ENCODE measurements at places on chromosomes 6 and 20. TPM values are rescaled to one million over a fixed set of nuclear protein-coding genes. Genes with fewer than 3 reads are reported as not detected.
A peak's percentile ranks its signal among the peaks of the same experiment; 100 is the strongest.

SIRPB2 gene
- not detected for total RNA-seq

DNA sequence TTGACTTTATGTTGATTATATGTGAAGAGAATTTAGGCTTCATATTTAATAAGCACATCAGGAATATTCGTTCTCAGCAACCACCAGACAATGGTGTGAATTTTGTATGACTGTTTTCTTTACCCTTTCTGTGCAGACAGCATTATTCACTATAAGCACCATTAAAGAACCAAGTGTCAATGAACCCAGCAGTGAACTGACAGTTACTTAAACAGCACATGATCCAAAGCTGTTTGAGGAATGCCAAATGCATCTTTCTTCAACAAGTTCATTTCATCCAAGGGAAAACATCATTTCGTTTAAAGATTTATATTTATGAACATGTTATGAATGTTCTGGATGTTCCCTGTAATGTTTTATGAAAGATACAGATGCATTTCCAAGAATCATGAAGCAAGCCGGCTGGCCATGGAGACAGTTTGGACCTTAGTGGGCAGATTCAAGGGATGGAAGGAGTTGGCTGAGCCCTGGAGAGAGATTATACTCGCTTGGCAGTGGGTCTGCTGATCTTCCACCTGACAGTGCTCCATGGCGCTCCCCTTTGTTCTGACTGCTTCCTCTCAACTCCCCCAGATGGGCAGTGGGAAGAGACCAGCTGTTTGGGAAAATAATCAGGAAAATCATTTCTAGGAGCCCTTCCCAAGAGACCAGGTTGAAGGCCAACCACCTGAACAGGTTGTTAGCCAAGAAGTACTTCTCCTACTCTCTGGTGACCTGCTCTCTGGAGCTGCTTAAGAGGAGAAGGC, 326.0 kb upstream of the RSPO3 start:
- no peak for DNase-seq

- no peak for DNase-seq
Observed at GRCh38 chr6:143097224-143097795, 36.6 kb downstream of the AIG1 start.

DNA sequence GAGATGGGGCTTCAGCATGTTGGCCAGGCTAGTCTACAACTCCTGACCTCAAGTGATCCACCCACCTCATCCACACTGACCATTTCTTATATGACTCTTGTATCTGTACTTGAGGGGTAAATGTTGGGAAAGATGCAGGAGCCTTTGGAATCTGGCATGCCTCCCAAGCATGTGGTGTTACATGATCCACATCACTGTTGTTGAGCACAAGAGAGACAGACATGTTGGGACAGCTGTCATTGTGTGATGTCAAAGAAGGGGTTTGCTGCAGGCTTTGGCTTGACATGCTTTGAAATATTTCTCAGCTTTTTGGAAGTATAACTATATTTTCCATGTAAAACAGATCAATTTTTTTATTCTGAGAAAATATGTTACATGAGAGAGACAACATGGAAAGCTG, 139.9 kb downstream of the MOXD1 start:
- DNase-seq: no peak

DNA sequence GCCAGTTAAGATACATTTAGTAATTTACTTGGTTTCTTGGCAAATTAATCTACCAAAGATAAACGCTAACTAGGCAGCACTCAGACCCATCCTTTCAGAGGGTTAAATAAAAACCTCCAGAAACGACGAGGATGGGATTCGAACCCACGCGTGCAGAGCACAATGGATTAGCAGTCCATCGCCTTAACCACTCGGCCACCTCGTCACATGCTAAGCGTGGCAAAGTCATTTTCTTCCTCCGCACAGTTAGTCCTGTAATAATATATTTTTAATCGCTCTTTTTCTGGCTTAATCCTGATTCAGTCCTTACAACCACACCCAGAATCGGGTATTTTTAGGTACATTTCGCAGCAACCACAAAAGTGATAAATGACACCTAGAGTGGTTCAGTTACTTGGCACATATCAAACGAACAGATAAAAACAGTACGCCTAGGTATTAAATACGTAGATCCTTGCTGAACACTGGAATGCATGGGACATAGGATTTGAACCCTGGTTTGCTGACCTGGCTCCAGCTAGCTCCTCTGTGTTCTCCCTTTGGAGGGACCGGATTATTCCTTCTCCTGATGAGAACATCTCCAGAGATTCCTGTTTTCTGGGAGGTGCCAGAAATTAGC, 71.6 kb downstream of the GPX5 start:
- peak; percentile 49 for DNase-seq

DNA sequence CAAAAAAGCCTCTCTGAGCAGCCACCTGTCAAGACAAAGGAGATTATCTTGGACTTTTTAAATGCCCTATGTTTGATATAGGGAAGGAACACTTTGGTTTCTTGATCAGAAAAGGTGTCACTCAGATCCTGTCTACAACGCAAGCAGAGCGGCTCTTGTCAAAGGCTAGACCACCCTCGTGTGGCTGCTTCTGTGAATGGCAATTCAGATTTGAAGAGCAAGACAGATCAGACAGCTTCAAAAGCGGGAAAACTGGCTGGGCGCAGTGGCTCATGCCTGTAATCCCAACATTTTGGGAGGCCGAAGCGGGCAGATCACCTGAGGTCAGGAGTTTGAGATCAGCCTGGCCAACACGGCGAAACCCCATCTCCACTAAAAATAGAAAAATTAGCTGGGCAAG, 10.1 kb upstream of the NXT1 start:
- DNase-seq: peak; percentile 85

MAFB gene
- total RNA-seq: 2.4 TPM

DNA sequence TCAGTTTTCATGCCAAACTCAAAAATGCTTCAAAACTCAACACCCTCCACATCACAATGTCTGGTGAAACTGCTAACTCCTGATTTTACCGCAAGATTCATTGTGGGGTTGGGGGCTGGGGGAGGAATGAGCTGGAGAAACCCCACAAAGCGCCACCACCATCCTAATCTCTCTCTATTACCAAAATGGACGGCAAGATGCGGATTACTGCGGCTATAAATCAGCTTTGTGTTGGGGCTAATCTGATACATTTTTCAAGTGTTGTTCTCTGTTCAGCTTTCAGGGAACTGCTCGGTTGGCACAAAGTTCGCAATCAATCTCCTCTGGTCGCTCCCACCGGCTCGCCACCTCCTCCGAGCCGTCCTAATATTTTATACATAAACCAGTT, 83.7 kb downstream of the TMEM242 start:
- no peak for DNase-seq

KIF6 gene
- total RNA-seq: 1.1 TPM

GRCh38 chr6:24313251-24314141, 44.4 kb downstream of the DCDC2 start:
- no peak for DNase-seq

- peak; percentile 94 for DNase-seq
Observed at GRCh38 chr6:106974336-106974998, at the start of gene CD24. CD24 (minus strand) TSS chr6:106974729; CDS start chr6:106974646, 83 bp downstream.

LY6G6D gene
- total RNA-seq: 2.8 TPM

DNA sequence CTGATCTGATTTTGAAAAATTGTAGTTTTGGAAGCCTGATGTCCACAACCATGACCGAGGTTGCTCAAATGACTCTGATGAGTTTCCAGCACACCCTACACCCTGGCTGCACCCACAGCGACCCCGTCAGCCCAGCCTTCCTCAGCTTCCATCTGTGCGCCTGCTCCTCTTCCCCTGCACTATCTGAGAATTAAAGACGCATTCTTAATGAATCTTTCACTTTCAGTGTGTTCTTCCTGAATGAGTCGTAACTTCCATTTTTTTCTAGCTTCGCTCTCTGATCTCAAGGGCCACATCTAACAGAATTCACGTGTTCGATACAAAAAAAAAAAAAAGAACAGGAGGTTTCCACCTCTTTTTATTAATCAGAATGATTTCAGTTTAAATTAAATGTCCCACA, 21.3 kb upstream of the RREB1 start:
- no peak for DNase-seq

DNA sequence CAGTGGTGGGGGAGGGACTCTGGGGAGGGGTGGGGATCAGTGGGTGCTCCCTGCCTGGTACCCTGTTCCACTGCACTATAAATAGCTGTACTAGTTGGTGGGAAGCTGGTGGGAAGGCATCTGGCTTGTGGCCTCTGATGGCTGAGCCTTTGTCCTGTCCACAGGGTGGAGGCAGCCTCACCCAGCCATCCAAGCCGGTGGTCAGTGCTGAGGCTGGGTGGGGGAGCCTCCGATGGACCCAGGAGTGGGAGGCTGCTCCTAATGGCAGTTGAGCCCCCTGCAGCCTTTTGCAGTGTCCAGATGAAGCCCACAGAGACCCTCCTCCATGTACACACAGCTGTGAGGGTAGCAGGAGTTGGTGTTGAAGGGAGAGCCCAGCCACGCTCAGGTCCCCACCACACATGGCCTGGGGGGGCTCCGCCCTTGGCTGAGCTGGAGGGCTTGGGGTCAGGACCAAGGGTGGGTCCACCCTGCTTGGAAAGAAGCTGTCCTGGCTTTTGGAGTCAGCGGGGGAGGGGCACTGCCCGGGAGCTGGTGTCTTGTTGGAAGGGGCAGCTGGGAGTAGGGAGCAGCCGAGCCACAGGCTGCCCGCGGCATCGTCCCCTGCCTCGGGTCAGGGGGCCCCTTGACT, 2.5 kb downstream of the PPDPF start:
- DNase-seq: peak; percentile 57

DNA sequence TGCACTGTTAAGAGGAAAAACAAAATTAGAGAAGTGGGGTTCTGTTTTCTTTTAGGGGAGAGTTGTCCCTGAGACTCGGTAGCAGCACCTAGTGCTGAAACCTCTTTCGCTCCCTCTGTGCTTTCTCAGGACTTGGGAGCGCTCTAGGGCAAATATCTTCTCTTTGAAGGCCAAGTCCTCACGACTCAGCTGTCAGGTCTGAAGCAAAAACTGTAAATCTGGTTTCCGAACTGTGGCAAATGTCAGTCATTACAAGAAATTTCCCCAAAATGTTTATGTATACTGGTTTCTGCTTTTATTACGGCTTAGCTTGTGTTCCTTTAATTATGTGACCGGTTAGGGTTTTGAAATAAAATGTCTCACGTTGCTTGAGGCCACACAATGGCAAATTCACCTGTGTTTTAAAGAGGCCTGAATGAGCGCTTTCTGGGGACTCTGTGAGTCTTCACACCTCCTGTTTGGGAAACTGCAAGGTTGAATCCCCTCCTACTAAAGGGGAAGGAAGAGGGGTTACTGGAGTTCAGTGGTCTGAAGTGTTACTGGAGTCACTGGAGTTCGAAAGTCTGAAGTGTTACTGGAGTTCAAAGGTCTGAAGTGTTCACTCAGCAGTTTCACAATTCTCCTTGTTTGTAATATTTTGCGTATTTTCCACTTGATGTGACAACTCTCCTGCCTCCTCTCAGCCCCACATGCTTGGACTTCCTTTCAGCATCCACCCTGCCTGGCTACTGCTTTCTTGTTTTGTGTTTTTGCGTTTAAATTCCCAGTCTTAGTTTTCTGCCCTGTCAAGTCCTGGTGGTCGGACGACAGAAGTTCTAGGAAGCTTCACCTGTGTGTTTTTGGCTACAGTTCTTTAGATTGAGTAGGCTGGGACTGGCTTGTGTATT, 1.6 kb downstream of the SMPDL3A start:
- peak; percentile 34 for DNase-seq

GPX5 gene
- not detected for total RNA-seq

- no peak for DNase-seq
Observed at GRCh38 chr6:147852772-147853171, 344.3 kb downstream of the SAMD5 start.

- no peak for DNase-seq
Observed at GRCh38 chr20:18024606-18025127, 33.0 kb downstream of the OVOL2 start.

DNA sequence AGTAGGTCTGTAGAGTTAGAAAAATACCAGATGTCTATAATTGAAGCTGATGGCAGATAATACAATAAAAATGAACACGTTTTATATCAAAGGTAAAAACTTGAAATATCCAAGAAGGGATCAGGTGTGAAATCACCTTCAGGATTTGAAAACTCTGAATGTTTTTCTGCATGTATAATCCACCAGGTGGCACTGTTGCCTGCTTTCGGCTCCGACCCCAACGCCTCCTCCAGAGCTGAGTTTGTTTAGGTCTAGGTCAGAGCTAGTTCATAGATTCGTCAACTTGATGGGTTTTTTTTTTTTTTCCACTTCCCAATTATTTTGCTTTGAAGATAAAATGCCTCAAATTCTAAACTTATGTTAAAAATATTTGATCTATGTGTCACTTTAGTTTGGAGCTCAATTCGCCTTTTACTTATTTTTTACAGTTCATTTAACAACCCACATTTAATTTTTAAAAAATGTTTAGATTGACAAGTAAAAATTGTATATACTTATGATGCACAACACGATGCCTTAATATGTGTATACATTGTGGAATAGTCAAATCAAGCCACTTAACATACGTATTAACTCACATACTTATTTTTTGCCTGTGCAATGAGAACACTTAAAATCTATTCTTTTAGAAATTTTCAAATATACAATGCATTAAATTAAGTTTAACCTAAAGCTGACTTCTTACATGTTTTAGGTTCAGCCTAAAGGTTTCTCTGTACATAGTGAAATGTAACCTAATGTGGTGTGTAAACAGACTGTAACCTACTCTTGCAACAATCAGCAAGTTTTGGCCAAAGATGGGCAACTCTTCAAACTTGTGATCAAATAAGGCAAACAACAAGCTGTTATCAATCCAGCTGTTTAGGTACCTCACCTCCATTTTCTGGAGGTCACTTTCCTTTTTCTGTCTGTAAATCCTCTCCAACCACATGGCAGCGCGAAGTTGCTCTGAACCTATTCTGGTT, 39.4 kb upstream of the ENPP4 start:
- peak; percentile 69 for DNase-seq

GRCh38 chr6:42704251-42704936, 18.0 kb downstream of the PRPH2 start:
- peak; percentile 73 for DNase-seq

DNA sequence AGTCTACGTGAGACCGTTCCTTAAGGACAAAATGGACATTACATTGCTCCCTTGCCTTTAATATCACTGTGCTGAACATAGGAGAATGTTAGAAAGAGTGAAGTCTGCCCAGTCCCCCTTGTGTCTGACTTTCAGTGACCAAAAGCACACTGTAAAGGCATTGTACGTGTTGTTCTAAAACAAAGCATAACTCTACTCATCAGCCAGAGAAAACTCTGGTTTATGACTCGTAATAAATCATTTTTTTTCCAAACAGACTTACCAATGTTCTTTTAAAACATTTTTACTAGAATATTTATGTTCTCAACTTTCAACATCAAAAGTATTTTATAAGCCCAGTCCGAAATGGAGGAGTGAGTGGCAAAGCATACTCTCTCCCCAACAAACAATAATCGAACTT, 262.5 kb downstream of the GJA1 start:
- DNase-seq: no peak

PPARD gene
- 1.9 TPM for total RNA-seq

- DNase-seq: no peak
Observed at GRCh38 chr6:73144516-73144915, 80.8 kb downstream of the KHDC1L start.

Measured in H7 (cell line).